CD4-positive, alpha-beta memory T cell (primary cell): ENCODE measurements at places on chromosomes 11 and 22. TPM values are rescaled to one million over a fixed set of nuclear protein-coding genes. Genes with fewer than 3 reads are reported as not detected.

Gene WNT11
- 0.93 TPM for total RNA-seq

Gene KRTAP5-9
- not detected for total RNA-seq

Gene LMNTD2
- total RNA-seq: 8.1 TPM

Gene RAB38
- total RNA-seq: 0.30 TPM

Gene FXYD2
- total RNA-seq: 9.3 TPM

Gene PKP3
- total RNA-seq: not detected

Gene LIF
- 0.26 TPM for total RNA-seq

Gene SNRPD3
- total RNA-seq: 77.6 TPM

Gene PKNOX2
- total RNA-seq: not detected

Gene CYTH4
- total RNA-seq: 169 TPM

Gene APOA5
- not detected for total RNA-seq

Gene OR8G5
- total RNA-seq: not detected

Gene RIMBP3C
- total RNA-seq: 4.5 TPM

Gene NDUFC2
- 80.5 TPM for total RNA-seq
